ENCODE measurements at places on chromosomes 16 and 17. TPM values are rescaled to one million over a fixed set of nuclear protein-coding genes. Genes with fewer than 3 reads are reported as not detected.

RHBDF1 gene
- total RNA-seq, result 20.6 TPM

C17orf78 gene
- total RNA-seq, result not detected

TPSB2 gene
- total RNA-seq, result 0.89 TPM

NOXO1 gene
- 0.89 TPM for total RNA-seq

SPAG7 gene
- total RNA-seq, result 77.7 TPM

CD300H gene
- not detected for total RNA-seq

VWA3A gene
- total RNA-seq, result 0.09 TPM

DOK4 gene
- 8.2 TPM for total RNA-seq

PRR29 gene
- 0.75 TPM for total RNA-seq

KIF22 gene
- 26.2 TPM for total RNA-seq

ATP6V0A1 gene
- total RNA-seq, result 18.5 TPM

TEKT5 gene
- total RNA-seq, result 0.13 TPM

BAIAP3 gene
- total RNA-seq, result 0.58 TPM

KCNJ16 gene
- total RNA-seq, result 0.22 TPM

SLC16A11 gene
- 0.04 TPM for total RNA-seq

TBC1D3B gene
- total RNA-seq, result 4.4 TPM

KRTAP9-8 gene
- total RNA-seq, result not detected

C17orf50 gene
- total RNA-seq, result not detected

KRTAP4-5 gene
- total RNA-seq, result not detected

NACA2 gene
- total RNA-seq, result 0.22 TPM

HBA1 gene
- 387 TPM for total RNA-seq

CIBAR2 gene
- not detected for total RNA-seq

SGSH gene
- total RNA-seq, result 9.6 TPM

NPB gene
- total RNA-seq, result 2.0 TPM

ICAM2 gene
- total RNA-seq, result 34.3 TPM

NOG gene
- 4.3 TPM for total RNA-seq

SECTM1 gene
- total RNA-seq, result 5.3 TPM

IRF8 gene
- total RNA-seq, result 7.0 TPM

UMOD gene
- not detected for total RNA-seq

NPIPA3 gene
- 0.66 TPM for total RNA-seq

CACNA1G gene
- total RNA-seq, result 5.9 TPM

CDH1 gene
- 1.0 TPM for total RNA-seq

TMC7 gene
- 0.84 TPM for total RNA-seq

HIC1 gene
- total RNA-seq, result 31.3 TPM

SBK1 gene
- 2.9 TPM for total RNA-seq

SDR42E2 gene
- not detected for total RNA-seq

PABPN1L gene
- 0.04 TPM for total RNA-seq

KRTAP2-2 gene
- total RNA-seq, result not detected

CDH3 gene
- 0.27 TPM for total RNA-seq

CCDC40 gene
- 4.7 TPM for total RNA-seq

P2RX1 gene
- 2.1 TPM for total RNA-seq

DGKE gene
- total RNA-seq, result 5.2 TPM

AHSP gene
- total RNA-seq, result 19.2 TPM

SMARCE1 gene
- 93.2 TPM for total RNA-seq

GJD3 gene
- total RNA-seq, result 0.18 TPM

NFATC2IP gene
- total RNA-seq, result 14.2 TPM

CSH2 gene
- total RNA-seq, result 8.5 TPM

AURKB gene
- total RNA-seq, result 13.5 TPM

BICDL2 gene
- not detected for total RNA-seq

MYO15A gene
- 0.58 TPM for total RNA-seq

KRT25 gene
- 0.35 TPM for total RNA-seq

TAC4 gene
- 0.75 TPM for total RNA-seq

SLC4A1 gene
- 6.2 TPM for total RNA-seq

Data from muscle of leg (tissue), 16 donors.